ENCODE measurements at places on chromosomes 7 and 10.

- DNase-seq = no peak
These were observed 750 bp downstream of the ZNF398 start for GRCh38 chr7:149147752-149148653.

DNA sequence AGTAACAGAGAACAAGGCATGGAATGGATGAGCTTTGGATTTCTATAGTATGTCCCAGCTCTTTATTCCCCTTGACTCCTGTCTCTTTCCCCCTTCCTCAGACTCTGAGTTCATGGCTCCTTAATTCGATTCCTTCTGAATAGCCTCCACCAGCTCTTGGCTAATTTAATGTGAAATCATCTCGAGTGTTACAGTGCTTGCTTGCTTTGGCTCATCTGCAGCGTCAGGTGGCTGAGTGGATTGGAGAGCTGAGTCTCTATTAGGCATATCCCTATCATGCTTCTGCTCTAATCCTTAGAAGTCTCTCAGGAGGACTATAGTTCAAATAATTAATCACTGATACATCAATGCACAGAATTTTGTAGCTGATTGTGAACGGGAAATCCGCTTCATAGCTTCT, 134.6 kb downstream of the LRRC4 start:
- DNase-seq = no peak

GRCh38 chr10:27624941-27625340, 120.7 kb downstream of the MKX start:
- DNase-seq = no peak

DNA sequence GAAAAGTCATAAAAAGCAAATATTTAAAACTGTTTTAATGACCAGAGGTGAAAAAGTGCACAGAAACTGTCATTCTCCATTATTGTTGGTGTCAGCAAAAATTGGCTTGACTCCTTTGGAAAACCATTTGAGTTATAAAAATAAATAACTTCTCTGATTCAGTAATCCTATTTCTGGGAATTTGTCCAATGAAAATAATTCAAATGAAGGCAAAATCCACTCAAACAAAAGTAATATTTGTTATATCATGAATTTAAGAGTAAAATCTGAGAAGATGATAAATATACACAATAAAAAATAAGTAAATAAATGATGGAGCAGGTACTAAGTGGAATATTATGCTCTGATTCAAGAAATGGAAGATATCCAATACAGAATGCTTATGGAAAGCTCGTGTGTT, 326.6 kb upstream of the KLF6 start:
- DNase-seq = no peak

GRCh38 chr10:62183442-62183841, 85.2 kb downstream of the RTKN2 start:
- DNase-seq = peak; percentile 99

- no peak for DNase-seq
These were observed 148.6 kb upstream of the PDE1C start for GRCh38 chr7:32218741-32219288.

- DNase-seq = no peak
These were observed 17.3 kb downstream of the KDM7A start for GRCh38 chr7:140159497-140159896.

DNA sequence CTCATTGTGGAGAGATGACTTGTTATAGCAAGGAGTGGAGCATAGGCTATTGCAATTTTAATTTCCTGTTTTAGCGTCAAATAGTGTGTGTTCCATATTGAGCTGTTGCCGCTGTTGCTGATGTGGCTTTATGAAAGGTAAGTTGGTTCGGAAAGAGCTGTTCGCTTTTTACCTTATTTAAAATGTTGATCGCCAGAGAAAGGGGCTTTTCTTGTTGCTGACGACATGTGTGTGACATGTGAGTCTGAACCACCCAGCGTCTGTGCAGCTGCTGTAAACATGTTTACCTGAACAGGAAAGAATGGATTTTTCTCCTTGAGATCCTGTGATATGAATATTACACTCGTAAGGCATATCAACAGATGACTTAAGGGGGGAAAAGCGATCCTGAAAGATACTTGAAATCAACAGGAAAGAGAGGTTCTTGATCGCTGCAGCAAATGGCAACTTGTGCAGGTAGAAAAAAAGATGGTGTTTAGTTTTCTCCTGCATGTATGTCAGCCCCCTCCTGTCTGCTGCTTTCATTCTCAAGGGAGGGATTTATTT, 2.5 kb downstream of the ZEB1 start:
- DNase-seq = no peak

- DNase-seq = no peak
These were observed 109.8 kb upstream of the WDR11 start for GRCh38 chr10:120741396-120741795.

DNA sequence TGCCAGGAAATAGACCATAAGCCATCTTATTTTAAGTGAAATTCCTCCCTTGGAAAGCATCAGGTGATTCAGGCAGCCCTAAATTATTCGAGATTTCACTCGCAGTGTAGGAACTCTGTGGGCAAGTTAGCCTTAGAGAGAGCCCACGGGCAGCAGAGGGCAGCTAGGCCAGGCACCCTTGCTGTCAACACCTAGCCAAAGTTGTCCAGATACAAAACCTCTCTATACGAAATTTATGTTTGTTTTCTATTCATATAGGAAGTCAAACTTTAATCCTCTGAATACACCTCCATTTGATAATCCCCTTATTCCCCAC, 1043.5 kb downstream of the GATA3 start:
- DNase-seq = no peak

GRCh38 chr10:68813559-68813958, 13.8 kb upstream of the STOX1 start:
- DNase-seq = no peak

GRCh38 chr10:131702531-131703356, 198.1 kb upstream of the PPP2R2D start:
- DNase-seq = peak; percentile 82

DNA sequence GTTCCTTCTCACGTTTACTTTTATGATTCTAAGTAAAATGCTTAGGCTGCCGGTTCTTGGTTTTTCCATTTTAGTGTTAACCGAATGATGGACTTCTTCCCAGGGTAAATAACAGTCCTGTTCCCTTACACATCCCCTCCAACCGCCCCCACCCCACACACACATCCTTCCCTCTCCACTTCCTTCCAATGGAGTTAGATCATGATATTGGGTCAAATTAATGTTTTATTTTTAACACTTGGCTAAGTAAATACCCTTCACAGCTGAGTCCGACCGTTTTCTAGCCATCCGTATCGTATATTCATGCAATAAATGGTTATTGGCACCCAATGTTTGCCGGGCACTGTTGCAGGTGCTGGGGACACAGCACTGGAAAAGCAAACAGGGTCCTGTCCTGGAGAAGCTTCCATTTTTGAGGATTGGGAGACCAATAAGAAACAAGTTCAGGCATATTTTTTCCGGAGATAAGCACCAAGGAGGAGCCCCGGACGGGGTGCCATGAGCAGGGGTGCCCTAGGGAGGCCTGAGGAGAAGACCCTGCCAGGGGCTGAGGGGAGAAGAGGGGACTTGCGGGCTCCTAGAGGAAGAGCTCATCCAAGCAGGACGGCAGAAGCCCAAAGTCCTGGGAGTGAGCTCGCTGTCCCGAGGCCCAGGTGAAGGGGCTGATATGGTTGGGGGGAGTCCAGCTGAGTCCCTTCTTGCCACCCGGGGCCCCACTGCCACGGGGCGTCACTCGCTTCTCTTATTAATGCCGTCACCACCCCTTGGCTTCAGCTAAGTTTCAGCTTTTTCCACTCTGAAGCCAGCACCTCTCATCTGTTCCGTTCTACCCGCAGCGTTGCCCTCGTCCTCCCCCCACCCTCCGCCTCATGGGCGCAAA, 126.0 kb upstream of the RET start:
- no peak for DNase-seq

- DNase-seq = no peak
These were observed 19.7 kb downstream of the ADCY1 start for GRCh38 chr7:45593877-45594276.

GRCh38 chr10:25068152-25069058, 52.0 kb downstream of the THNSL1 start:
- DNase-seq = no peak

GRCh38 chr7:94391726-94392392, 2.8 kb upstream of the COL1A2 start:
- DNase-seq = no peak

GRCh38 chr10:86345859-86346798, 20.5 kb downstream of the GRID1 start:
- no peak for DNase-seq

DNA sequence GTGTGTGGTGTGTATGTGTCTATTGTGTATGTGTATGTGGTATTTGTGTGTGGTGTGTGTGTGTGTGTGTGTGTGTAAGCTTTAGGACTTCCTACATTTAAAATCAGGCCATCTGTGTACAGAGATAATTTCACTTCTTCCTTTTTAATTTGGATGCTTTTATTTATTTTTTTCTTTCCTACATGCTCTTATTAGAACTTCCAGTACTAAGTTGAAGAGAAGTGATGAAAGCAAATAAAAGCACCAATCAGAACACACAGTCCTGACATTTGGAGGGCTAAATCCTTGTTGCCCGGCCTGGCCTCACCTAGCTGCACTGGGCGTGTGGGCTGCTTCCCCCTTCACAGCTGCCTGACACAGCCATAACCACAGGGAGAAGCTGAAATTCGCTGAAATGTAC, 3.8 kb upstream of the MRC1 start:
- no peak for DNase-seq

- DNase-seq = no peak
These were observed 2.8 kb downstream of the BCAP29 start for GRCh38 chr7:107582875-107583274.

- no peak for DNase-seq
These were observed 146.6 kb downstream of the CHN2 start for GRCh38 chr7:29341156-29341555.

DNA sequence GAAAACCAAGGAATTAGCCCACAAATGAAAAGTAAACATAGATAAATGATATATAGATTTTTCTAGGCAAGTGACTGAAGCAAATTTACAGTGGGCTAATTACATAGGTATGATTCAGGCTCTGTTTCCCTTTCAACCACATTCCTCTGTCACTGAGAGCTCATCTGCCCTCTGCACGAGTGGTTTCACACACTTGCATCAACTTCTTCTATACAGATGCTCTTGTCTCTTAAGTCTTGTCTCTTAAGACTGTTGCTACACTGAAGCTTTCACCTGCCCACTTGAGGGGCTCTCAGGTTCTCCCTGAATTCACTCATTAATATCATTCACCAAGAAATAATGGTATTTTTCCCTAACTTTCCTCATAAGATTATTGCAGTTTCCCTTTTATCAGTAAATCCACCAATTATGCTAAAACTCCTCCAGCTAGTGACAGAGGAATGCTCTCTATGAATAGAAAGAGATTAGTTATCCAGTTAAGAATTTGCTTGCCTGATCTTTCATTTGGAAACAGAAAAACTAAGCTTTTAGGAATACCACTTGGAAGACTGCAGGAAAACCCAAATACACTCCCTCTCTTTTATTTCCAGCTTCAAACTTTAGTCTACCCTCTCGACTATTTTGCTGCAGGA, 95.7 kb downstream of the ELAPOR2 start:
- no peak for DNase-seq

DNA sequence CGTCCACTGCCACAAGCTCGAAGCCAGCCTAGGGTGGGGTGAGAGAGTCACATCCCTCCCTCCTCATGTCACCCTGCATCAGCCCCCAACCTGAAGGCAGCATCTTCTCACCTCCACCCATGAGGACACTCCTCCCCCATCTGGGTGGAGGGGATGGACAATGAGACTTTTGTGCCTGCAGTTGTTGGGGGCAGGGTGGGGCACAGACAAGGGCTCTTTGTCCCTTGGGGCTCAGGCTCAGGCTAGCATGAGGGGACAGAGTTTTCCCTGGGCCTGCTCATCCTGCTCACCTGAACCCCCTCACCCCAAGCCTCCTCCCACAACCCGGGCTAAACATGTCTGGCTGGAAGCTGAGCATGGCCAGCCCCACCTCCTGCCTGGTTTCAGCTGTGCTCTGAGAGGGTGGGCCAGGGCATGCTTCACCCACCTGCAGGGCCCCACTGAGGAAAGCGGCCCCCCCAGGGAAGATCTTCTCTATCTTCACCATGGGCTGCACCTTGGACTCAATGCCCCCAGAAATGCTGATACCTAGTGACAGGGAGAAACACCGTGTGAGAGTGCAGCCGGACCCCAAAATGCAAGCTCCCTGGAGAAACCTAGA, 9.3 kb downstream of the LZTS2 start:
- DNase-seq = no peak

- DNase-seq = no peak
These were observed 52.6 kb downstream of the PTEN start for GRCh38 chr10:87915989-87916388.

DNA sequence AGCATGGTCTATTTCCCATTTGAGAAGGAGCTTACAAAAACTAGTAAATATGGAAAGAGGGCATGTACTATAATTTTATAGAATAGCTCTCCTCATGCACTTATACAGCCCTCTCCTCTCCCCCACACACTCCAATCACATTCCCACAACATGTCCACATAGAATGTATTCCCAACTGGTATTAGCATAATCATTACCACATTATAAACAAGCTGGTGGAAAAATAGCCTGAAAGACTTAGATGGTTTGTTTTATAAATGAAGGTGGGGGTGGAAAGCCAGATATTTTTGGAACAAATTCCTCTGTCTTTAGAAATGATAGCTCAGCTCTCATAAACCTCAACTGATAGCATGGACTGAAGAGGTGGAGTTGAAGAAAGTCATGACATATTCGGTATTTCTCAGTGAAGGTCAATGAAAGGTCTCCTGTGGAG, 410.1 kb downstream of the SUGCT start:
- DNase-seq = no peak

DNA sequence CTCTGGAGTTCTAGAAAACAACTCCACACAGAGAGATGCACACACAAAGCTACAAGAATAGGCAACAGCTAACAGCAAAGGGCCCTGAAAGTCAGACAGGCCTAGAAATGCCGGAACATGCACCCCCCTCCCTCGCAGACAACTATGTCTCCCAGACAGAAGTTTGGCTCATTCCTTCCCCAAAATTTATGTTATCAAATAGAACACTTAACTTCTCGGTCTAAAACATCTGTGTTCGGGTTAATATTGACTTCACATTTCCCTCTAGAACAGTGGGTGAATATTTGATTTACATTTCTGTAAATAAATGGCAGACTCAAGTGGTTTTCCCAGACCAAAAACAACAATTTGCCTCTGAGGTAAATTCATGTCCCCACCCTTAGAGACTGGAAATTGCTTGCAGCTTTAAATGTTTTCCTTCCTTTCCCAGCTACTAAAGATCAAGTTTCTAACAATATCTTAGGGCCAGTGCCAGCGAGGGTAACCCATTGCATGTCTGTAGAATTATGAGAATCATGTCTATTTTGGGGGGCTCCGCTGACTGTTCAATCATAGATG, 92.5 kb upstream of the INHBA start:
- no peak for DNase-seq

GRCh38 chr7:140275069-140275965, 98.5 kb upstream of the KDM7A start:
- no peak for DNase-seq

DNA sequence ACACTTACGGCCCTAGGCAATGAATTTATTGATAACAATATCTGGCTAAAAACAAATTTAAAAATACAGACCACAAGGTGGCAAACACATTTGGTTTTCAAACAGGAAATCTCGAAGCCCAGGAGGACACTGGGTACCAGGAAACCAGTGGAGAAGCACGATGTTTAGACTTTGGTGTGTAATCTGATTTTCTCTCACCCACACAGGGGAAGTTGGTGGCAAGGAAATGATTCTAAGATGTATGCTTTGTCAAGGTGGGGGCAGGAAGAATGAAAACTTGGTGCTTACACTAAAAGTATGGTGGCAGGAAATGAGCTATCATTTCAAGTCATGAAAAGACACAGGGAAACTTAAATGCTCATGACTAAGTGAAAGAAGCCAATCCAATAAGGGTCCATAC, 113.2 kb upstream of the ANKRD1 start:
- peak; percentile 82 for DNase-seq
